ENCODE measurements at places on chromosomes 6 and 20. TPM values are rescaled to one million over a fixed set of nuclear protein-coding genes. Genes with fewer than 3 reads are reported as not detected.

ATP9A gene
- total RNA-seq = 21.8 TPM

BANF2 gene
- not detected for total RNA-seq

SPTLC3 gene
- total RNA-seq = 13.9 TPM

KIF25 gene
- total RNA-seq = not detected

FRK gene
- total RNA-seq = 1.4 TPM

TDRD6 gene
- total RNA-seq = not detected

COL21A1 gene
- 51.1 TPM for total RNA-seq

LIN28B gene
- total RNA-seq = not detected

ZKSCAN4 gene
- total RNA-seq = 3.3 TPM

ZC2HC1B gene
- total RNA-seq = not detected

TPBG gene
- total RNA-seq = 41.9 TPM

SLC17A2 gene
- not detected for total RNA-seq

ZBP1 gene
- not detected for total RNA-seq

UNC5CL gene
- total RNA-seq = not detected

B4GALT5 gene
- 20.5 TPM for total RNA-seq

SLC22A3 gene
- total RNA-seq = 6.3 TPM

EYA2 gene
- 0.49 TPM for total RNA-seq

SIRPA gene
- 21.4 TPM for total RNA-seq

MEP1A gene
- not detected for total RNA-seq

PTK6 gene
- total RNA-seq = 0.15 TPM

FOXC1 gene
- total RNA-seq = 4.3 TPM

EPHA7 gene
- total RNA-seq = 0.05 TPM

RSPO4 gene
- total RNA-seq = not detected

GRM1 gene
- not detected for total RNA-seq

MAVS gene
- total RNA-seq = 32.8 TPM

SLC32A1 gene
- total RNA-seq = not detected

TRAM2 gene
- total RNA-seq = 125 TPM

NRM gene
- total RNA-seq = 4.6 TPM

COL9A3 gene
- 46.0 TPM for total RNA-seq

B3GALT4 gene
- total RNA-seq = 2.7 TPM

NRN1 gene
- 0.10 TPM for total RNA-seq

CTAGE9 gene
- not detected for total RNA-seq

CRYBG1 gene
- total RNA-seq = 13.0 TPM

OPRL1 gene
- total RNA-seq = 0.34 TPM

EYS gene
- total RNA-seq = not detected

CARMIL1 gene
- total RNA-seq = 20.6 TPM
